ENCODE measurements at places on chromosomes 11 and 22.

DNA sequence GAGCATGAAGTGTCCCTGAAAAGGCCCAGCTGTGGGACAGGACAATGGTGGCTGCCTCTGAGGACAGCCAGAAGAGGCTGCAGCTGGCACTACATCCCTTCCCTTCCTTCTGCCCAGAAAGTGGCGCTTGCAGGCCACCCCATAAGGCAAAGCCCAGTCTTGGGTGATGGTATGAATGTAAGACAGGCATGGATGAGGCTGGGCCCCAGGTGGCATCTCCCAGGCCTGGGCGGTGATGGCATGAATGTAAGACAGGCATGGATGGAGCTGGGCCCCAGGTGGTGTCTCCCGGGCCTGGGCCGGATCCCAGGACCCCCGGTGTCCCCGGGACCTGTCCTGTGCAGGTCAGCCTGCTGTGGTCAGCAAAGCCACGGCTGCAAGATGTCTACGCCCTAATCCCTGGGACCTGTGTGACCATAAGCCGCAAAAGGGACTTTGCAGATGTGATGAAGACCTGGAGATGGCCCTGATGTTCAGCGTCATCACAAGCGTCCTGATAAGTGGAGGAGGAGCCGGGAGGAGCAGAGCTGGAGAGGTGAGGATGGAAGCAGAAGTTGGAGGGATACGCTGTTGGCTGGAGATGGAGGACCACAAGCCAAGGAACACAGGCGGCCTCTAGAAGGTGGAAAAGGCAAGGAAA is 181.1 kb downstream of the CTTN start:
- DNase-seq: no peak

GRCh38 chr11:36081274-36081945 is 137.5 kb downstream of the LDLRAD3 start:
- DNase-seq: no peak

GRCh38 chr11:123568367-123568870 is 86.0 kb downstream of the SCN3B start:
- DNase-seq: no peak

DNA sequence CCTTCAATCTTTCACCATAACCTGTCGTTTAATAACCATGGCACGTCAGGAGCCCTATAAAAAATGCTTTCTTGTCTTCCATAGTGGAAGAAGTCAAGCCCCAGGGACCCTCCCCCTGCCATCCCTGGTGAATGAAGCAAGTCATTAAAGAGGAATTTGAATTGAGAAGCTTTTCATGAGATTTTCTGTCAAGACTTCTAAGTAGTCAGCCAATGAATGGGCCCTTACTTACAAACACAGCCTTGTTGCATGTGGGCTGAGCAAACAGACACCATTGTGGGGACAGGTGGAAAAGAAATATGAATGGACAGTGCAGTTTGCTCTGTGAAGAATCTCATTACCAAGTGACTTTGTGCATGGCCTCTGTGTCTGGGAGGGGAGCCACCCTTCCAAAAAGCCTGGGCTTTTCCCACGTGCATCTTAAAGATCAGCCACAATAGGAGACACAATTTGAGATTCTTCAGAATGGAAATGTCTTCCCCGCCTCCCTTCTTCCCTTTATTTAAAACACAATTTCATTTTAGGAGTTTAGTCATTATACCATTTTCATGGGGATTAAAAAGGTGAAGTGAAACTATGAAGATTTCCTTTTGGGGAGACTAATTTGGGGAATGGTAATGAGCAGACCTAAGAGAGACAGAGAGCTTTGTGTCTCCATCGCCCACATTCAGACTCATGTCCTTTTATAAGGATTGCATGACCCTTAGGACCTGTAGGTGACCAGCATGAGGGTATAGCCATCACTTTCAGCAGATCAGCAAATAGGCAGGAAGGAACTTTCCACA is 152.0 kb downstream of the LRRC4C start:
- peak; percentile 42 for DNase-seq

DNA sequence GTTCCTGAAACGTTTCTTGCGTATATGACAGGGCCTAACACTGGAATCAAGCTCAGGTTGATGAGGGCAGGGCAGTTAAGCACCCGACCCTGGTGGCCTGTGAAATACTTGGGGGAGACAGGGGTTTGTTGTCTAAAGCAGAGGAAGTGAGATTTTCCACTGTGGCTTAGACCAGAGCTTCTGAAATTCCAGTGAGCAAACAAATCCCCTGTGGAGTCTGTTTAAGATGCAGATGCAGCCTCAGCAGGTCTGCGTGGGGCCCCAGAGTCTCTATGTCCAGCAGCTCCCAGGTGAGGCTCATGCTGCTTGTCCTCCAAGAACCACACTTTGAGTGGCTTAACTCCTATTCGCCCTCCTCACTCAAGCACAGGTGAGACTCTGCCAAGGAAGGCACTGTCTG is 39.1 kb upstream of the PRAME start:
- no peak for DNase-seq

- peak; percentile 44 for DNase-seq
These were observed 114.1 kb downstream of the SERGEF start for GRCh38 chr11:17898782-17899181.

DNA sequence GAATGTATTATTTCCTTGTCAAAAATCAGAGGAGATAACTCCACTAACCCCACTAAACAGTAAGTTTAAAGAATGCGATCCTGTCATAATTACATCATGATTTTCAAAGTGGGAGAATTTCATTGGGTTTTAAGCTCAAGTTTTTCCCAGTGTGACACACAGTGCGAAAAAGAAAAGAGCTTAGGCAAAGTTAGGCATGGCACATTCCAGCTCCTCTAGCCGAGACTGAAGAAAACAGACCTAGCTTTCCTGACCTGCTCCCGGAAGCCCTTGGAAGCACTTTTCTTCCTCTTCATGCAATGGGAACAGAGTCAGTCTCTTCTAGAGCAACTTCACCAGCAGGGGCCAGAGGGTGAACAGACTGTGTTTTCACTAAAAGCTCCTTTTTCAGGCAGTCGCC is 76.6 kb upstream of the AKIP1 start:
- no peak for DNase-seq

DNA sequence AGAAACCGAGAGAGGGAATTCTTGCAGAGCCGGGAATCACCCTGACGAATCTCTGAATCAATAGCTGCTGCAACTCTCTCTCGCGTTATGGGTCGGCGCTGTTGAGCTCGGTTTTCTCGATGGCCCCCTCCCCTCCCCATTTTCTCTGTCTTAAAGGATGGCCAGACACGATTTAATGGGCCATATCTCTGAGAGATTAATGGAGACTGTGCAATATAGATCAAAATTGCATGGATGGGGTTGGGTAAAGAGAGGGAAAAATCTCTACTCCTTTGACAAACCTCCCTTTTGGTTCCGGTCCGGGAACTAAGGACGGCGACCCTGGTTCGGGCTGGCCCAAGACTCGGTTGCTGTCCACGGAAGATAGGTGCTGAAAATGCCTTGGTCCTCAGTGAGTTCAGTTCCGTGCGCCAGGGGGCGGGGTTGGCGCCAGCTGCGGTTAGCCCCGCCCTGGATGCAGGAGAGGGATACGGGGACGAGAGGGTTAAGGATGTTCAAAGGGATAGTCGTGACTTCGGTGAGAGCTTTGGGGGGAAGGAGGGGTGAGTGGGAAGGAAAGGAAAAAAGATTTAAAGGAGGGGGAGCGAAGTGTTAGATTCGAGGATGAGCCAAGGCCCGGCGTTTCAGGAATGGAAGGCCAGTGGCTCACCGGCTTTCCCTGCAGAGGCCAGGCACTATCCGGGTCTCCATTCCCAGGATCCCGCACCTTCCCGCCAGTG is 103.6 kb upstream of the HSD17B12 start:
- peak; percentile 64 for DNase-seq

- DNase-seq: peak; percentile 69
These were observed 10.5 kb downstream of the KIAA0930 start for GRCh38 chr22:45230026-45230721.

- DNase-seq: peak; percentile 22
These were observed 4.9 kb upstream of the ATP6V1E1 start for GRCh38 chr22:17633217-17633997.

GRCh38 chr22:48779661-48780596 is 1047.7 kb downstream of the BRD1 start:
- no peak for DNase-seq

DNA sequence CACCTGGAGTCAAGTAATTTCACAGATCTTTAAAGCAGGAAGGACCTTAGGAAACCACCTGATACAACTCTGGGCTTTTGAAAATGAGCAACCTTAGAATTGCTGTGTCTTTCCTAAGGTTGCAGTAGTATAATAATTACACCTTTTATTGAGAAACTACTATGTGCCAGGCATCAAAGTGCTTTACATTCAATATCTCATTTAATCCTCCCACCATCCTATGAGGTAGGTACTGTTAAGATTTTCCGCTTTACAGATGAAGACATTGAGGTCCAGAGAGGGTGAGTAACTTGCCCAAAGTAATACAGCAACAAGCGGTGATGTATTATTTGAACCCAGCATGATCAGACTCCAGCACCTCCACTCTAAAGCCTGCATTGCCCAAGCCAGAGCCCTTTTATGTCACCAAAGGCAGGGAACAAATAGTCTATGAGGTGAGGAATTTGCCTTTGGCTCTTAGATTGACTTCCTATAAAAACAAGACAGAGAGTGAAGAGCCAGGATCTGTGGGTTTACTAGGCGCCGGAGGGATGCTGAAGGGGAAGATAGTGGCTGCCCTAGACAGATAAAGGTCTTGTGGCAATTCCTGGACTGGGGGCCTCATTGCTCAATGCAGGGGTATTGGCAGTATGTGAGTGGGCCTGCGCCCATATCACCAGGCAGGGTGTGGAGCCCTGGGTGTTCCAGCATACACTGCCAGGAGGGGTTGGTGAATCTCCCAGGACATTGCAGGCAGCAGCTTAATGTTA is 157.1 kb downstream of the FBXO7 start:
- no peak for DNase-seq

- no peak for DNase-seq
These were observed 26.5 kb downstream of the SYT7 start for GRCh38 chr11:61554172-61554988.

DNA sequence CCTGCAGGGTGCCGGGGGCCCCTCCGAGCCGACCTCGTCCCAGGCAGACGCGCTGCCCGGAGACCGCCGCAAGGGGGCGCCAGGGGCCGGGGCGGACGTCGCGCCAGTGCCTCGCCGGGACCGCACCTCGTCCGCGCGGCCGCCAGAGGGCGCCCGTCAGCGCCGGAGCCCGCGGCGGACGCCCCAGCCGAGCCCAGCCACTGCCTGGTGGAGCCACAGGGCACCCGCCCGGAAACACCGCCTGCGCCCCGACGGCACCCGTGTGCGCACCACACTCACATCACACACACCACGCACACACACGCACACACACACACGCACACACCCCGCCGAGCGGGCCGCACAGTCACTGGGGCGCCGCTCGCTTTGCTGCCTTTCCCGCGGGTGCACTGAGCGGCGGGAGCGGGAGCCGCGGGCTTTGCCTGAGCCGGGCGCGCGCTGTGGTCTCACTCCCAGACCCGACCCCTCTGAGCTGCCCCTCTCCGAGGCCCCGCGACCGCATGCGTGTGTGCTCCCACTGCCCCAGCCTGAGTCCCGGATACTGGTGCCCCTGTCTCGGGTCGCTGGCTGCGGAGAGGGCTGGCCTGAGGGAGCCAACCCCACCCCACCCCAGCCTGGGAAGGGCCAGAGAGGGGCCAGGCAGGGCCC is 449.3 kb downstream of the OPCML start:
- DNase-seq: peak; percentile 52

DNA sequence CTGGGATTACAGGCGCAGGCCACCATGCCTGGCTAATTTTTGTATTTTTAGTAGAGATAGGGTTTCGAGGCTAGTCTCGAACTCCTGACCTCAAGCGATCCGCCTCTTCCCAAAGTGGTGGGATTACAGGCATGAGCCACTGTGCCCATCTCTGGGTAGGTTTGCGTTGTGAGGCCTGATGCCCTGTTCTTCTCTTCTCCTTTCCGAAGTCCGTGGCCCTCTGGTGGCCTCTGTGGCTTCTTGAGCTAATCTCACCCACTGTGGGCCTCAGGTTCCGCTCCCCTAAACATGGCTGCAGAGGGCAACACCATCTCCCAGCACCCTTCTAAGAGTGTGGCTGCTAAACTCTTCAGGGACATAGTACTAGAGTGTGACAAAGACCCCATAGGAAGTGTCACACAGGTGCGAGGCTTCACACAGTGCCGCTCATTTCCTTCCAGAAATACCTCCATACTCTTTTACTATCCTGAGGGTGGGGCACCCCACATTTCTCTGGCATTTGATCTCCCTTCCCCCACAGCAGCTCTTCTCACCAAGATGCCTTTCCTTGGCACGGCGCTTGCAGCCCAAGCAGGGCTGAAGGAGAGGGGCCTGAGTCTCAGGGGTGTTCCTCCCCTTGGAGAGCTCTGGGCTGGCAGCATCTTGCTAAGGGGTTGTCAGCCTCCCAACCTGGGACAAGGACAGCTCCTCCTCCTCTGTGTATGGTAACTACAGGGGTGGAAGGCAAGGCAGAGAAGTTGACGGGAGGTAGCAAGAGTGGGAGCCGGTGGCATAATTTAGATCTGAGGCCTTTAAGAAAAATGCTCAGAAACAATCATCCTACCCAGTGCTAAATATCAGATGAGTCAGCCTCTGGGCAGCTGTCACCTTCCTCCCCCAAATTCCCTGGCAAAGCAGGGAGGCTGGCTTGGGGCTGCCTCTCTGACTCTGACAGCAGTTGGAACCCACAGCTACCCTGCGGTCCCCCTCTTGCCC is 6.1 kb downstream of the THY1 start:
- no peak for DNase-seq

GRCh38 chr11:117256573-117256972 is 24.1 kb downstream of the RNF214 start:
- no peak for DNase-seq

- no peak for DNase-seq
These were observed 1.8 kb downstream of the TMEM179B start for GRCh38 chr11:62788991-62789390.
